Hematopoietic multipotent progenitor cell treated with erythropoietin and hydrocortisone succinate and interleukin-3 and kit ligand, for 17 days (in vitro differentiated cells): ENCODE measurements at places on chromosomes 2 and 18.

- DNase-seq = peak; percentile 84
Observed at GRCh38 chr2:126657148-126657635, 1.2 kb downstream of the GYPC start.

DNA sequence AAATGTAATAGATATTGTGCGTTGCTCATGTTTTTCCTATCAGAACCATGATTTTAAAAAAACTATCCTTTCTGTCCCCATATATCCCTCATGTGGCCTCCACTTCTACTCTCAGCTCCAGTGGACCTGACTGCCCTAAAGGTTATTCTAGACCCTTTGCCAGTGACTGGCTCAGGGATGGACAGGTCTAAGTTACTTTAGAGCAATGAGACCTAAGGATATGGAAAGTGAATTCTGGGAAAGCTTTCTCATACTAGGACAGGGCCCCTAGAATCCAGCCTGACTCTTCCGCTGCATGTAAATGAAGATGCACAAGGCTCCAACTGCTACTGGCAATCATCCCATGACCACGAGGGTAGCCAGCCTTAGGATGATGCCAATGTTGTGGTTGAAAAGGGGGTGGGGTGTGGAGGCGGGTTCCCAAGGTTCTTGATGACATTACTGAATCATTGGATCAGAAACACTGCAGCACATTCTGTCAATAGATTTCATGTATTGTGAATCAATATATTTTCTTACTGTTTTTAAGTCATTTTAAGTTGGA lies 21.3 kb downstream of the C2orf69 start:
- no peak for DNase-seq

DNA sequence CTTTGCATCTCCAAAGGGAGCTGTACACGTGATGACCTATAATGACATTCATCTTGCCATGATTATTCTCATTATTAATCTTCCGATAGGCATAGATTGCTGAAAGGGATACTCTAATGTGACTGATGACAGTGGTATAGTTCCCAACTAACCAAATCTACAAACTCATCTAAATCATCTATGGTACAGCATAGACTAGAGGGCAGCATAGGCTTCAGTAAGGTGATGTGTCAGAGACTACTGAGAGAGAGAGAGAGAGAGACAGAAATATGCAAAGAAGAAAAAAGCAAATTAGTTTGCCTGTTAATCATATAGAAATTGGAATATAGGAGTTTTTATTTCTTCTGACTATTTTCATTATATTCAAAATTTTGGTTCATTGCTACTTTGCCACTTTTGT lies 89.3 kb downstream of the CSRNP3 start:
- DNase-seq = no peak

- no peak for DNase-seq
Observed at GRCh38 chr2:48531141-48531648, 1.2 kb downstream of the STON1 start.

GRCh38 chr2:139529080-139529479 lies 748.9 kb upstream of the NXPH2 start:
- DNase-seq = no peak

DNA sequence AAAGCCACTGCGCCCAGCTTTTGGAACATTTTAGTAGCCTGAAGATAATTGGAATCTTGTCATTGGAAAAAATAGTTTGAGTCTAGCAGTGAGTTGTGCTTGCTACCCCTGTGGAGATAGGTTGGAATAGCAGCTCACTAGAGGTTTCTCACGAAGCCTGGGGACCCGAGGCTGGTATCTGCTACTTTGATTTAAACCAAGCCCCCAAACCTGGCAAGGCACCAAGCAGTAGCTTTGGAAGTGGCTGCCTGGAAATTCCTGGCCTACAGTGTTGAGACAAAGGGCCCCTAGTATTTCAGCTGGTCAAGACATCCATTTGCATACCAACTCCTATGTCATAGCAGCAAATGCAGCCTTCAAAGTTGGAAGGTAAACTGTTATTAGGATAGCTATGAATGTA lies 42.1 kb downstream of the NOP58 start:
- no peak for DNase-seq

DNA sequence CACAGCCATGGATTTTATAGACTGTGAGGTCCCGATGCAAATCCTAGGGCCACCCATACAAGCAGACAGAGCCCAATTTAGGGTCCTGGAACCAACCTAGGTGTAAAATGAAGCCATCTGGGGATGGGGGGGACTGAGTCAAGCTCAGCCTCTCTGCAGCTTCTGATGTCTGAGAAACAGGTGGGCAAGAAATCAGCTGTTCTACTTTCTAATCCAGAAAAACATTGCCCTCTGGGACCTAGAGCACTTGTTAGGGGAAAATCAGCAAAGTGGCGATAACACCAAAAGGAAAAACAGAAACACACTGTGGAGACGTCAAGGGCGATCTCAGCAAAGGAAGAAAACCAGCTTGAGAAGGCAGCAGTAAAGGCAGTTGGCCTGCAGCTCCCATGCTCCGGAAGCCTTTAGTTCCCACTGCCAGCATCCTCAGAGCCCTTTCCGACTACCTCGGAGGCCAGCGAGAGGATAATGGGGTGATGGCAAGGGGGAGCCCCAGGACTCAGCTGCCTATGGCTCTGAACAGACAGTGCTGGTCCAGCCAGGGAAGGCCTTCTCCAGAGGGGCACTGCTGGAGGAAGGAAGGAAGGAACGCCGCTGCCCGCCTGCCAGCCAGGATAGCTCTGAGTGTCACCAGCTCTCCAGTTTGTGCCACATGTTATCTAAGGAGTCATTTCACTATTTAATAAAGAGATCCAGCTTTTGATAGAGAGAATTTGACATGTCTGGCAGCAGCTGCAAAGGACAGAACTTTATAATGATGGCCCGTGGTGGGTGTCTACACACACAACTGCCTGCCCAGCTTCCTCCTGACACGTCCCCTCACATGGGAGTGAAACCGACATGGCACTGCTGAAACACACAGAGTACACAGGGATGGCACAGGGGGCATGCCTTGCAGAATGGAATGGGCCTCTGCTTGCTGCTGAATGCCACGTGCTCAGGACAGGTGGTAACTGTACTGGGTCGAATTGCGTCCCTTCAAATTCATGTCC lies 37.7 kb downstream of the HS1BP3 start:
- DNase-seq = no peak

DNA sequence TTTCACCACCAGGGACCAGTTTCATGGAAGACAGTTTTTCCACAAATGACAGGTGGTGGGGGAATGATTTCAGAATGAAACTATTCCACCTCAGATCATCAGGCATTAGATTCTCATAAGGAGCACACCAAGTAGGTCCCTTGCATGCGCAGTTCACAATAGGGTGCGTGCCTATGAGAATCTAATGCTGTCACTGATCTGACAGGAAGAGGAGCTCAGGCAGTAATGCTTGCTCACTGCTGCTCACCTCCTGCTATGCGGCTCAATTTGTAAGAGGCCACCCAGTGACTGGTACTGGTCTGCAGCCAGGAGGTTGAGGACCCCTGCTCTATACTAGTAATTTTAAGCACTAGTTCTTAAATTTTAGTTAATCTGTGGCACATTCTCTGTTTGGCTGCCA lies 107.8 kb downstream of the IKZF2 start:
- no peak for DNase-seq

DNA sequence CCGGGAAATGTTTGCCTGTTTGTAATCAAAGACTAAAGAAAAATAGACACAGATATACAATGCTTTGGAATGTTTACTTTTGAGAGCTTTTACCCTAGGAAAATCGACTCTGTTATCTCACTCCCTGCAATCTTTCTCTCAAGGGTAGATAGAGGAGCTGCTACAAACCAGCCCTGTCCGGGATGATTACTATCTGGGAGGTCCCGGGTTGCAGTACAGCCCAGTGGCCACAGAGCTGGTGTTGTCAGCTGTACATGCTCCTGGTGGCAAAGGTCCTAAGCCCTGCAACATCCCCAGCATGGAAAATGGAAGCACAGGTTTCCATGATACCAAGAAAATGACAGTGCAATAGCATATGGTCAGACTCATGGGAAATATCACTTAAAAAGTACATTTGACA lies 570.5 kb upstream of the SOX11 start:
- no peak for DNase-seq

GRCh38 chr18:79961527-79962291 lies 2.7 kb upstream of the HSBP1L1 start:
- DNase-seq = peak; percentile 55

DNA sequence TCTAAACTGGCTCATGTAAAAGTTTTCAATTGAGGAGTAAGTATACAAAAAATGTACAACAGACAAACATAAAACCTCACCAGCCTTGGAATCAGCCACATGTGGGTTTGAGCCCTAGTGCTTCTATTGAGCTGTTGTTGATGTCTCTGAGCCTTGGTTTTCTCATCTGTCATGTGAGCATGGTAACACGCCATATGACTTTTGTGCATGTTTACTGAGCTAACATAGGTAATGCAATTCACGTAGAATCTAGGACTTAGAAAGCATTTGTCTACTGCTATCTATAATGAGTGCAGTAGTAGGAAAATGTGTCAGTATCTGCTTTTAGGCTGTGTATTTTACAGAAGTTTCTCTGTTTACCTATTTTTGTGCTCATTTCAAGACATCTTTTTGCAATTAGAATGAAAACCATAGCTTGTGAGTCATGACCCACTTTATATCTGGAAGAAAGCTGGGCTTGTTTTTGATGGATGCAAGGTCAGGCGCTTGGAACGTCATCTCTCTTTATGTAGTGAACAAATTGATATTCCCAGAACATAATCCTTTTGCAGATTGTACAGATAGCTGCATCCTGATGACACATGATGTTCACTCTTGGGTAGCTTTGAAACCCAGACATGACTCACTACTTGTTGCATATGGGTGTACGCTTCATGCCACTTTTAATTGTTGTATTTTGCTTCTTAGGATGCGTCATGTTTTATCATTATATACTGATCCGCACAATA lies 94.3 kb downstream of the RNF144A start:
- no peak for DNase-seq

DNA sequence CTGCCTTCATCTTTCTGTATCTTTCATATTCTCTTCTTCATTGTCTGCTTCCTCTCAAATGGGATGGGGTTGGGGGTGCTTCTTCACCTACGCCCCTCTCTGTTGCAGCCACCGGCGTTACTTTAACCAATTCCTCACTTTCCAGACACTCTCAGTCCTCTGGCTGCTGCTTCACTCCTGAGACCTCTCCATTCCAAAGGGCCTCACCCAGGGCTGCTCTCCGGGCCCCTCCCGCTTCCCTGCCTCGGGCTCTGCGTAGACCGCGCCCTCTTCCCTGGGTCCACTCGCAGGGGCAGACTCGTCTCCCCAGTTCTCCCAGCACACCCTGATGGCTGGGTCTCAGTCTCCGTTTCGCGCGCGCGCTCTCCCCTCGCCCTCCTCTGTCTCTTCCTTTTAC lies 926 bp downstream of the SERPINB8 start:
- no peak for DNase-seq

- no peak for DNase-seq
Observed at GRCh38 chr2:156765450-156765849, 329.3 kb downstream of the GPD2 start.

DNA sequence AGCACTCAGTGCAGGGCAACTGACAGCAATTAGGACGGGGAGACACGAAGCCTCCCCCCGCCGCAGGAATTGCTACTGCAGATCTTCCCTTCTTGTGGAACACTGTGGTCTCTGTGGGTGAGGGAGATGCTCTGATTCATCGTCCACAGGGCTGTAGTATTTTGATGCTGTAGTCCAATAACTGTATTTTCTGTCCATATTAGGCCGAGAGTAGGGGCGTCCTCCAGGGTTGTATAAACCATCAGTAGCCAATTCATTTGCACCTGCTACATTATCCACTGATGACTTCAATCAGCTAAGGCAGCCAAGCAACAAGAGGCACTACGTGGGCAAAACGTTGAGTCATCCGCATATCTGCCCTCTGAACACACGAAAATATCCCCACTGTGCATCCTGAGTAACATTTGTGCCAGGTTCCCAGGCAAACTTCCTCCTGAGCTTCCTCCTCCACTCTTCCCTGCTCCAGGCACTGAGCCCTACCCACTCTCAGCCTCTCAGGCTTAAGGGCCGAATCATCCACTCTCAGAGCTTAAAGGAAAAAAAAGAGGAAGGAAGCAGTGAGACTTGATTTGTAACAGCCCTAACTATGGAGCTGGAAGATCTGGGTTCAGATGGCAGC lies 62.1 kb downstream of the LBH start:
- DNase-seq = peak; percentile 77
